Putamen (tissue), 1 donor: ENCODE measurements at places on chromosomes 2 and 18.
A peak's percentile ranks its signal among the peaks of the same experiment; 100 is the strongest.

DNA sequence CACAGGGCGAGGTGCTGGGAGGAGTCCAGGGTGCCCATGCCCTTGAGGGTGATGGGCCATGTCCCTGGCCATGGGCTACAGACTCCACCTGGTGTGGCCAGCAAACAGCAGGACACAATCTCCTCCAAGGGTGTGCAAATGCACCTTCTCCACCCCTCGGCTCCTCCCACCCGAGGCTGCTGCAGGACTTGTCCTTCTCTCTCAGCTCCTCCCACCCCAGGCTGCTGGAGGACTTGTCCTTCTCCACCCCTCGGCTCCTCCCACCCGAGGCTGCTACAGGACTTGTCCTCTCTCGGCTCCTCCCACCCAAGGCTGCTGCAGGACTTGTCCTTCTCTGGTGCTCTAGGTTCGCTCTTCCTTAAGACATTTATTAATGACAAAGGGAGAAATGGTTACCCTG lies 57.3 kb upstream of the SNTG2 start:
- DNase-seq: no peak

- DNase-seq: no peak
Measured at GRCh38 chr2:236956641-236957040, 129.0 kb upstream of the COPS8 start.

GRCh38 chr2:138503087-138503442 lies 1.5 kb downstream of the SPOPL start:
- DNase-seq: peak; percentile 7

DNA sequence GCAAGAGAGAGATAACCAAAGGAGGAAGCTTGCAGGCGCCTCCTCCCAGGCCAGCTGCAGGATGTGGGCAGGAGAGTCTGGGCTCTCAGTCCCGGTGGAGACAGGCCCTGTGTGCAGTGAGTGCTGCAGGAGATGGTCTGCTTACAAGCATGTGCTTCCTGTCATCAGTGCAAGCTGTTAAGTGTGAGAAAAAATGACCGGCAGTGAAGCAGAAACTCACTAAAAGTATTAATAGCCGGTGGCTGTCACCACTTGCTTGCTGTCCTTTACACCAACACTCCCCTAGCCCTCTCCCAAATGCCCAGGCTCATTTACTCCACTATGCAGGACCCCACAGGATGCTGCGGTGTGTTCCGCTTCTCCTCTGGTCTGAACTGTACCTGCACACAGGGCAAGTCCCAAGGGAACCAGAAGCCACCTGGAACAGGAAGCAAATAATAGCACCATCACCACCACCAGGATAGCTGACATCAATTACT lies 435.6 kb upstream of the HS6ST1 start:
- DNase-seq: peak; percentile 34

DNA sequence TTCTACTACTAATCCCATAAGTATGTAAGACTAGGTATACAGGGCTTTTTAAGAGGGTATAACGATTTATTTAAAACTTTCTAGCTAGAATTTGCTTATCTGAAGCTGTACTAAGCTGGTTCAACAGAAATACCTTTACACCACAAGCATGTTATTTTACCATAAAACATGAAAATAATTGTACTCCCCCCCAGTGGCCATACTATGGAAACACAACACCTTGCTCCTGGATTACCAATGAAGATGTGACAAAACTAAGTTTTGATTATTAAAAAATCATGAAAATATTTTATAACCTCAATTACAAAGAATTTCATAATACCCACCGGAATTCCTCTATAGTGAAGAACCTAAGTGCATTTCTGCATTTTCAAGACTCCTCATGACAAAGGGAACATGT lies 27.3 kb downstream of the LPIN2 start:
- no peak for DNase-seq

GRCh38 chr18:50797142-50797541 lies 22.7 kb downstream of the MRO start:
- DNase-seq: no peak

DNA sequence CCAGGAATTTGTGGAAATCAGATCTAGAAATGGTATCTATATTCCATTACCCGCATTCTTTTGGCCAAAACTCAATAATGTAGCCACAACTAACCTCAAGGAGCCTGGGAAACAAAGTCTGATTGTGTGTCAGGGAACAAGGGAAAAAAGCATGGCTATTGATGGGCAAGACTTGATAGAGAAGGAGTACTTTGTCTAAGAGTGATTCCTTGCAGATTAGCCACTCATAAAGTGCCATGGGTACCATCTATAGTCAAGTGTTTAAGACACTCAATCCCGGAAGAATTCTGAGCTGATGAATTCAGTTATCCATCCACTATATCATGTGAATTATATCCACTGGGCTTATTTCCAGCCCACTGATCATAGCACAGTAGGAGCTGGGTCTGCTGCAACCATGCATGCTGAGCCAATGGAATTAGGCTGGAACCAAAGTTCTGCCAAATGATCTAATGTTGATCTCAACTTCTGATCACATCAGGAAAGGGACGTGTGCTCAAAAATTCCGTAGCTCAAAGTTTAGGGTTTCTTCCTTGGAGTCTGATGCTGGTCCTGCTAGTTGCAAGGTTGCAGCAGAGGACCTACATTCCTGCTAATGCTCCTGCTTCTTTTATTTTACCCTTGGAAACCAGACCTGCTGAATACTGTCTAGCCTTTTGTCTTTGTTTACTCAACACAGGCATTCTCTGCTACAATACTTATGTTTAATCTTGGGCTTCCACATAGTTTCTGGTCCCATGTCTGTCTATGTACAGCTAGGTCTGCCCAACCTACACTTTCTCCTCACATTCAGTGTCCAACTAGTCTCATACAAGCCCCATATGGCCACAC lies 629.7 kb downstream of the IRS1 start:
- no peak for DNase-seq

DNA sequence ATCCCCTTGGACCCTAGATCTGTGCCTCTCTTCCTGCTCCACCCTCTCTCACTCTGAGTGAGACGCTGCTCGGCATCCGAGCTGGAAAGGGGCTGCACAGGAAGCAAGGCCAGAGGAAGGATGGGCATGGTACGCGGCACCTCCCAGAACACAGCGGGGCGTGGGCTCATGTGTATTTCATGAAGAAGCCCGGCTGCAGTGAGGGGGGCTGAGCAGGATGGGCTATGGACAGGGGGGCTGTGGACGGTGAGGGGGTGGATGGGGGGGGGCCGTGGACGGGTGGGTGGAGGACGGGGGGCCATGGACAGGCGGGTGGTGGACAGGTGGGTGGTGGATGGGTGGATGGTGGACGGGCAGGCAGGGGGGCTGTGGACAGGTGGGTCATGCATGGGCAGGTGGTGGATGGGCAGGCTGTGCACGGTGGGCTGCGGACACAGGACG lies 28.5 kb downstream of the SLC66A2 start:
- no peak for DNase-seq

- DNase-seq: peak; percentile 92
Measured at GRCh38 chr2:79832511-79833234, 319.8 kb downstream of the CTNNA2 start.

GRCh38 chr2:74915743-74916142 lies 42.7 kb upstream of the POLE4 start:
- DNase-seq: no peak

GRCh38 chr2:218186355-218186766 lies 19.6 kb upstream of the CXCR1 start:
- DNase-seq: peak; percentile 39

GRCh38 chr2:166256896-166257295 lies 118.8 kb downstream of the SCN9A start:
- DNase-seq: no peak

- no peak for DNase-seq
Measured at GRCh38 chr2:41710944-41711343, 336.9 kb upstream of the PKDCC start.

- DNase-seq: no peak
Measured at GRCh38 chr2:30255466-30256408, 24.4 kb downstream of the LBH start.

GRCh38 chr2:65548576-65549256 lies 116.3 kb upstream of the SPRED2 start:
- no peak for DNase-seq

GRCh38 chr2:159251296-159252173 lies 35.0 kb downstream of the WDSUB1 start:
- DNase-seq: no peak

GRCh38 chr2:32852856-32853255 lies 93.9 kb upstream of the LTBP1 start:
- no peak for DNase-seq

- no peak for DNase-seq
Measured at GRCh38 chr2:236665101-236665500, 95.5 kb downstream of the ACKR3 start.

DNA sequence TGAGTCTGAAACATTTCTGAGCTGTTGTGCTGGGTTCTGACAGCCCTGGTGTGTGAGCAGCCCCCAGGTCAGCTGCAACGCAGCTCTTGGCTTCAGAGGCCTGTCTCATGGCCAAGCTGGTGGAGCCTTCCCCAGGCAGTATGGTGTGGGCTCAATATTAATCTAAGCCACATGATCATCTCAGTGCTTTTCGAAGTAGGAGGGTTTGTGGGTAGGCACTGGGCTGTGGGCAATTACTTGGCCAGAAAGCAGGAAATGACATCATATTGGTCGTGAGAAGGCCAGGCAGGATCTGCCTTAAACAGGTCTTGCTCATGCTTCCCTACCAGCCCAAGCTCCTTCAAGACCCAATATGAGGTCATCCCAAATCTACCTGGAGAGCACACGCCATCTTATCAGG lies 26.9 kb downstream of the LOXHD1 start:
- no peak for DNase-seq

- no peak for DNase-seq
Measured at GRCh38 chr2:231357048-231357447, 38.5 kb upstream of the B3GNT7 start.

DNA sequence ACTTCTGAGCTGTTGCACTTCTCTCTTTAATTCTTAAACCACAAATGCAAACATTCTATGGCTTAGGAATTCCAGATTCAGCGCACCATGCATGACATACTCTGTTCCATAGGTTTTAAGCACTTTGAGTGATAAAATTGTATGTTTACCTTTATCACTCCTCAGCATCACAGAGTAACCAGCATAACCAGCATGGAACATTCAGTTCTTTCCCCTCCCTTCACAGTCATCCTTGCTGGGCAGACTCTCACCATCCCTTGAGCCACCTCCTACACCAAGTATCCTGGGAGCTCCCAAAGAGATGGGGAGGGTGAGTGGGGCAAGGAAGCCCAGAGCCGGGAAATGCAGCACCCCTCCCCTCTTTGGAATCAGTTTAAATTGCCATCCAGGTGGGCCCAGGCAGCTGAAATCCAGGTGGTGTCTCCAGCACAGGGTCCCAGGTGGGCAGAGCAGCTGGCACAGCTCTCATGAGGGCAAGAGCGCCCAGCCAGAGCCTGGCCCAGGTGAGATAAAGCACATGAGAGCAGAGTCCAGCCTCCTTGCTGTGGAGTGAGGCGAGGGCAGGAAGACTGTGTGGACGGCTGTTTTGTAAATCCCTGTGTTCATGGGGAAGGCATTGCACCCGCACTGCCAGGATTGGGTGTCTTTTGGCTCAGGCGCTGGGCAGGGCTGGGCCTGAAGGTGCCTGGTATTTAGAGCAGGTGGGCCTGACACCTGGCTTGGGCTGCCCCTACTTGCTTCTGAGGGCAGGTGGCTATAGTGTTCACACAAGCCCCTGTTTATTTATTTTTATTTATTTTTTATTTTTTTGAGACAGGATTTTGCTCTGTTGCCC lies 36.8 kb downstream of the LAMA3 start:
- DNase-seq: no peak

DNA sequence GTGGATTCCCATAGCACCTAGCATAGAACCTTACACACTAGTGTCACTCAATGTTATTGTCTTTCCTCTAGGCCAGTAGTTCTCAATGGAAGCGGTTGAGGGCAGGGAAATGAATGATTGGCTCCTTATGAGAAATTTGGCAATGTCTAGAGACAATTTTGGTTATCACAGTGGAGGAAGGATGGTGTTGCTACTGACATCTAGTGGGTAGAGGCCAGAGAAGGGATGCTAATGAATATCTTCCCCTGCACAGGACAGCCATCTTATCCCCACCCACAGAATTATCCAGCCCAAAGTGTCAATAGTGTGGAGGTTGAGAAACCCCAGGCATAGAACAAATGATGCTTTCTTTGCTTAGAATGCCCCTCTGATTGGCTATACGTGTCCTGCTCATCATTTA lies 15.8 kb downstream of the C18orf63 start:
- no peak for DNase-seq

DNA sequence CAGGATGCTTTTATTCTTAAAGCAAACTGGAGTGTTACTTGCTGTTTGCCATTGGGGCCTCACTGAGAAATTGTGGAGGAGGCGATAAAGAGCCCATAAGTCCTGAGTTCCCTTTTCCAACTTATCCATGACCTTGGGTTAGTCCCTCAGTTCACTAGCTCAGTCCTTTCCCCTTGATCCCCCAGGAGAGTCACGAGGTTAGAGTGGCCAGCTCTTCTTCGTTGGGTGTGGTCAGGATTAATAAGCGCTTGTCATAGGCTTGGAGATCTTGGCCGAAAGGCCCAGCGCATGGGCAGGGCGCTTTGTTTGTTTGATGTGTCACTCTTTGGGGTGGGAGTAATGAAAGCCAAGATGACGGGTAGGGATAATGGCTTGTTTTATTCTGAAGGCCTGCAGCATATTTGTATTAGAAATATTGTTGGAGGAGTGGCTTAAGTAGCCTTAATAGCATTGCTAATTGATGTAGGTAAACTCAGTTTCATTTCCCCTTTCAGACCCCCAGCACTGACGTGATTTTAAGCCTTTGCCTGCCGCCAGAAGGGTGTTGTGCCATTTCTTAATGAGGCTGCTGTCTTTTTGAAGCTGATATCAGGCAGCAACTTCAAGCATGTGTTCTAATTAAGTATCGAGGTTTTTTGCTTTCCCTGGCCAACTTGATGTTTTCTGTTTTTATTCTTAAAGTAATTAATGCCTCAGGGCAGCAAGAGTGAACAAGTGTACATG lies 15.7 kb downstream of the GRHL1 start:
- no peak for DNase-seq

- DNase-seq: no peak
Measured at GRCh38 chr18:29028560-29028959, 851.6 kb upstream of the CDH2 start.

DNA sequence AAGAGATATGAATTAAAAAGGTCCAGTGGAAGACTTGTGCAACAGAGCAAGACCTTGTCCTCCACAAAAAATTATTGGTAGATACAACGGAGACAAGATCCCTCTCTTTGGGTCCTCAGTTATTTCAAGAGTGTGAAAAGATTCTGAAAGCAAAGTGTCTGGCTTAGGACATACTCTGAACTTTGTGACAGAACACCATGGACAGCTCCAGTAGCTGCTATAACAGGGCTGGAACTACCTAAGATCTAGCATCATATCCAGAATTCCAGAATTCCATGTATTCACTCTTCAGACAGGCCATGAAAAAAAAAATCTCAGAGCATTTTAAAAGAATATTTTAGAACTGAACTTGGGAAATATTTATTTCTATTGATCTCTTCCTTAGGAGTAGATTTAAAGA lies 74.8 kb upstream of the ZBTB14 start:
- DNase-seq: no peak

DNA sequence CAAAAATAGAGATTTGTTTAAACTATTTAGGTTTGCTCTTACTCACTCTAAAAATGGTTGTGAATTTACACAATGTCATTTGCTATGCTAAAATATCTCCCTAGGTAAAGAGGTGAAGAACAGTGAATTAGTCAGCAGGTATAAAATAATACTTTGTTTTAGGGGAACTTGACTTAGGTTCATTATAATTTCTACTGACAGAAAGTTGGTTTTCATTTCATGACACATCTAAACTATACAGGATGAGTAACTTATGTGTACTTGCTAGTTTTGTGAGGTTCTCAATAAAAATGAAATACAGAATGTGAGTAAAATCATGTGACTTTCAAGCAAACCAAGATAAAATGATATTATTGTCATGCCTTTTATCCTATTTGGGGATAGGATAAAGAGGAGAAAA lies 66.0 kb downstream of the DIS3L2 start:
- DNase-seq: no peak
